ENCODE measurements at places on chromosomes 11 and 22.
A peak's percentile ranks its signal among the peaks of the same experiment; 100 is the strongest.

DNA sequence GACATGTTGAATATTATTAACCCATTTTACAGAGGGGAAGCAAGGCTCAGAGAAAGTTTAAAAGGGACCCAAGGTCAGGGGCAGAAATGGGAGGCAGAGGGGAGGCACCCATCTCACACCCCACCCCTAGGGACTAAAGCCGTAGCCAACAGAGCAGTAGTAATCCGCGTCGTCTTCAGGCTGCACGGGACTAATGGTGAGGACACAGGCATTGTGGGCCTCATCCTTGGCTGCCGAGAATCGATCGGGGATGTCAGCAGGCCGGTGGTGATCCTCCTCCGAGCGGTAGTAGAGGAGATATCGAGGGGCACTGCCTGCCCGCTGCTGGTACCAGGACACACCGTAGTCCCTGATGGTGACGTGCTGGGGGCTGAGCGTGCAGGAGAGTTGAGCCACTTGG, 1.5 kb downstream of the VPREB3 start:
- no peak for DNase-seq

GRCh38 chr11:45523760-45524159, 141.7 kb downstream of the CHST1 start:
- no peak for DNase-seq

GRCh38 chr22:30232716-30233218, 13.8 kb downstream of the LIF start:
- no peak for DNase-seq

- no peak for DNase-seq
Measured at GRCh38 chr11:12413141-12414052, 36.0 kb downstream of the PARVA start.

DNA sequence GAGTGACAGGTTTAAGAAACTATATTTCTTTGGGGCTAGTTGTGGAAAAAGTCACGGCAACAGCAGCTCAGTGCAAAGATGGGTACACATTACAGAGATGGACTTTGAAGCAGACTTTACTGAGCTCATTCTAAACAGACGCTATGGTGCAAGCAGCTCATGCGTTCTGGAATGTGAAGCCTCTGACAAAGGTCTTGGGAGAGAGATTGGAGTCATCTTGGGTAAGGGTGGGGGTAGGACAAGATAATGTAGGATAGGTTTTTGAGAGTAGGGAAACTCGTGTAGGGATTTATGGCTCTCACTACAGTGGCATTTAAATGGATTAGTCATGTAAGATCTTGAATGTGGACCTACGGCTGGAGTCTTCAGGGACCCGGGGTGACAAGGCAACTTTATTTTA, 36.2 kb upstream of the CLMP start:
- DNase-seq: no peak

GRCh38 chr11:130129922-130130321, 29.7 kb upstream of the ST14 start:
- DNase-seq: peak; percentile 57
